ENCODE measurements at places on chromosomes 13 and 19.

DNA sequence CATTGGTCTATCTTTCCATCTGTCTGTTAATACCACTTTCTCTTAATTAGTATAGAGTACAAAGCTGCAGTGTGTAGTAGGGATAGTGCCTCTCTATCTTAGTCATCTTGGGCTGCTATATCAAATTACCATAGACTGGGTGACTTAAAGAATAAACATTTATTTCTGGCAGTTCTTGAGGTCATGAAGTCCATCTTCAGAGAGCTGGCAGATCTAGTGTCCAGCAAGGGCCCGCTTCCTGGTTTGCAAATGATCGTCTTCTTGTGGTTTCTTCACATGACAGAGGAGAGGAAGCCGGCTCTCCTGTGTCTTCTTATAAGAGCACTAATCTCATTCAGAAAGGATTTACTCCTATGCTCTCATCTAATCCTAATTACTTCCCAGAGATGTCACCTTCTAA is 6.1 kb downstream of the ZNF700 start:
- DNase-seq, result no peak

DNA sequence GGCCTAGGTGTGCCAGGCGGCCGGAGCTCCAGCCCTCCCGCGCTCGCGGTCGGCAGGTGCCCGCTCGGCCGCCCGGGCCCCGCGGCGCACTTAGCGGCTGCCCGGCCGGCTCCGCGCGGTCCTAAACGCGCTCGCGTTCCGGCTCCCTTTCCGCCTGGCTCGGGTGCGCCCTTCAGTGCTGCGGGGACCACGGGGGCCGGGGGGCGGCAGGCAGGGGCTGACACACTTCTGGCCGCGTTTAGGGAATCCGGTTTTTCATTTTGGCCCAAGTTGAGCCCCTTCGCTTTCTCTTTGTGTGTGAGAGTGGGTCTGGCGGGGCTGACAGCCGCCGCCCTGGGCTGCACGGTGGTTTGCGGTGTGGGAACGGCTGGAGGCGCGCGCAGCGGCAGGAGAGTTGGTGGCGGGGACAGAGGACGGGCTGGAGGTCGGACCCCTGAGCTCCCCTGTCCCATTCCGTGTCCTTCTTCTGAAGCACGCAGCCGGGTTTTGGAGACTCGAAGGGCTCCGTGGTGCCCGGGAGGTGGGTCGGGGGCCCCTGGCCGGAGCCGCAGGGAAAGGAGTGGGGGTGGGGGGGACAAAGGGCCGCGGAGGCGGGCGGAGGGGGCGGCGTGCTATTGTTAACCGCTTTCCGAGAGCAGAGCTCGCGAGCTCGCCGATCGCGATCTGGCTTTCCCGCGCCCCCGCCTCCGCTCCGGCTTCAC is 3.1 kb downstream of the FGF9 start:
- DNase-seq, result no peak

GRCh38 chr19:17889609-17890214 is 18.0 kb downstream of the SLC5A5 start:
- no peak for DNase-seq

DNA sequence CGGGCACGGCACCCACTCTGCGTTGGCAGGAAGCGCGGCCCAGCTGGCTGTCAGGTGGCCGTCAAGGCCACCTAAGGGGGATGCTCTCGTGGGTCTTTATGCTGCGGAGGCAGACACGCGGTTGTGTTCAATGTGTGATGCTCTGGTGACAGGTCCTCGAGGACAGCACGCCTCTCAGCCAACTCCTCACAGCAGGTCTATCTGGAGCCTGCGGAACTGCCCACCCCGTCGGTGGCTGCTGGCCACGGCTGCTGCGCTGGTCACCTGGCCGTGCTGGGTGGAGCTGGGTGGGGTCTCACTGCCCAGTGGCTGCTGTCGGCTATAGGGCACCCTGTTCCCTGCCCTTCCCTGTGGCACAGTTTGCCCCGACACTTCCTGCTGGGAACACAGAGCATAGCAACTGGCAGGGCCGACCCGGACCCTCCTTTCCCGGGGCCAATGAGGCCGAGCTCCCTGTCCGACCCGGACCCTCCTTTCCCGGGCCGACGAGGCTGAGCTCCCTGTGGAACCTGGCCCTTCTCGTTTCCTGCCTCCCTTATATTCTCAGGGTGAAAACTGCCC is 14.3 kb upstream of the F7 start:
- no peak for DNase-seq

- DNase-seq, result no peak
These were observed 343.9 kb downstream of the PCDH9 start for GRCh38 chr13:66886264-66886663.

GRCh38 chr19:48433337-48433736 is 12.4 kb upstream of the GRWD1 start:
- no peak for DNase-seq

GRCh38 chr13:72653506-72653905 is 73.9 kb downstream of the MZT1 start:
- DNase-seq, result no peak

- no peak for DNase-seq
These were observed 11.7 kb downstream of the MKNK2 start for GRCh38 chr19:2039089-2039958.

GRCh38 chr13:66312312-66313087 is 917.6 kb downstream of the PCDH9 start:
- no peak for DNase-seq

- no peak for DNase-seq
These were observed 322.3 kb downstream of the OXGR1 start for GRCh38 chr13:96672016-96672415.

- DNase-seq, result no peak
These were observed 173.7 kb upstream of the SLITRK5 start for GRCh38 chr13:87497426-87497825.

DNA sequence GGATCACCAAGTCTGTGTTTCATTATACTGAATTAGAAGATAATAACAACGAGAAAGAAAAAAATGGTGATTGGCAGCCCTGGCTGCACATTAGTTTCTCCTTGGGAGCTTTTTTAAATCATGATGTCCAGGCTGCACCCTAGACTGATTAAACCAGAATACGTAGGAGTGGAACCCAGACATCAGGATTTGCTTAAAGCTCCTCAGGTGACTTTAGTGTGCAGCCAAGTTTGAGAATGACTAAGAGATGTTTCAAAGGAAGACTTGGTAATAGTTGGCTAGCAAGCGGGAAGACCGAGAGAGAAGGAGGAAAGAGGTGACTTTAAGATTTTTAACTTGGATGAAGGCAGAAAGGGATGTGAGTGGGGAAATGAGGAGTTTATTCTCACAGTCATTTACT is 71.4 kb upstream of the SERP2 start:
- no peak for DNase-seq

- no peak for DNase-seq
These were observed 30.9 kb upstream of the CYP4F8 start for GRCh38 chr19:15584095-15584494.

DNA sequence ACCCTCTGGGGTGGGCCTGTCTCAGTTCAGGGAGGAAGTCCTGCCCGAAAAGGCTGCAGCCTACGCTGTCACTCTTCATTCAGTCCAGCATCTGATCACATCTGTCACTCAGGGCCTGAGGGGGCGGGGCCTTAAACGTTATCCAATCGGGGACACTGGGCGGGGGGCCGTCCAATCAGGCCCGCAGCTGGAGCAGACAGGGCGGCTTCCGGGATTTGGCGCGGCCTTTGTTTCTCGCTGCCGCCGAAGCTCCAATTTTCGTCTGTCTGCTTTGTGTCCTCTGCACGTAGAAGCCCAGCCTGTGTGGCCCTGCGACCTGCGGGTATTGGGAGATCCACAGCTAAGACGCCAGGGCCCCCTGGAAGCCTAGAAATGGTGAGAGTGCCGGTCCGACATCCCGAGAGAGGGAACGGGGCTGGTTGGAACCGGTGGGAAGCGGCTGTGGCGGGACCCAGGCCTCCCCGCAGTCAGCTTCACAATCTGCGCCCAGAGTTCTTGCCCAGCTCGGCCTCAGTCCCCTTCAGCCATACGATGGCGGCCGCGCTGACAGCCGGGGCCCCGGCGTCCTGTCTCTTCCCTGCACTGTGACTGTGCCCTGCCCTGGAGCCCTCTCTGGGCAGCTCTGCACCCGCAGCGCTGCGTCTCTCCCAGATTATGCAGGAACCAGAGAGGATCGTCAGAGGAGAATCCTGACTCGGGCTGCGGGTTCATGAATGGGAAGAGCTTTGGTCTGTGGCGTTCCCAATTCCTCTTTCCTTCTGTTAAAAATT is at the start of gene ZNF730:
Gene ZNF730 (plus strand): TSS at position 224 of the 770 bp plus-strand sequence. CDS start 149 bp downstream, at position 373.
- DNase-seq, result no peak

DNA sequence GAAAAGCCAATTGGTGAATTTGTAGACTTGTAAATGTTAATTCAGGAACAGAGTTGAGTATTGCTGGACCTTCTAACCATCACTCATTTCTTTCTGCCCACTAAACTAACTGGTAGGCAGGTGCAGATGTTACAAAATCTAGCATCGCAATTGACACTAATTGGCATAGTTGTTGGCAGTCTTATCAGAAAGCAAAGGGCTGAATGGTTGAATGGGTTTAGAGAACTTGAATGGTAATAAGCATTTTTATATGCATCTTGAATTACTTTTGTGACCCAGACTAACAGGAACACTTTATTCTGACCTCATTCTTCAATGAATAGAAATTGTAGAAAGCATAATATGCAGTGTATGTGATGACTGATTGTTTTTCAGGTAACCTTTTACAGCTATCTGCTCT is 189.1 kb downstream of the GGACT start:
- DNase-seq, result no peak

- DNase-seq, result no peak
These were observed 391.9 kb downstream of the COG6 start for GRCh38 chr13:40047322-40047771.

DNA sequence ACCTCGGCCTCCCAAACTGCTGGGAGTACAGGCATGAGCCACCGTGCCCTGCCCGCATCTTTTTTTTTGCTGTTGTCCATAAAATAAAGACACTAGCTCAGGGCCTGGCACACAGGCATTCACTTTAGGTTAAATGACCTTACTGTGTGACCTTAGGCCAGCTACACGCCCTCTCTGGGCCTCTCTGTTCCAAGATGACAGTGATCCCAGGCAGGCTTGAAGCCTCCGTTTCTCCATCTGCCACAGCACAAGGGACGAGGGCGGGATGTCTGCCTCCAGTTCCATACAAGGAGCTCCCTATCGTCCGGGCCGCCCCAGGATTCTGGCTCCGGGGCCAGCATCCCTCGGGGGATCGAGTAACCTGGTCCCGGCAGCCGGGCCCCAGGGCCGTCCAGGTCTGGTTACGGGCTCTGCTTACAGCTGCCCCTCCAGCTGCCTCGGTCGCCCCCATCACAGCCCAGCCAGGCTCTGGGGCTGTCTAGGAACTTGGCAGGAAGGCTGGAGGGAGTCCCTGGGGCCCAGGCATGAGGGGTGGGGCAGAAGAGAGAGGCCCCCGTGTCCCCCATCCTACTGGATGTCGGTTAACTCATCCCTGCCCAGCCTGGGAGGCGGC is 11.9 kb upstream of the SEMA6B start:
- no peak for DNase-seq

DNA sequence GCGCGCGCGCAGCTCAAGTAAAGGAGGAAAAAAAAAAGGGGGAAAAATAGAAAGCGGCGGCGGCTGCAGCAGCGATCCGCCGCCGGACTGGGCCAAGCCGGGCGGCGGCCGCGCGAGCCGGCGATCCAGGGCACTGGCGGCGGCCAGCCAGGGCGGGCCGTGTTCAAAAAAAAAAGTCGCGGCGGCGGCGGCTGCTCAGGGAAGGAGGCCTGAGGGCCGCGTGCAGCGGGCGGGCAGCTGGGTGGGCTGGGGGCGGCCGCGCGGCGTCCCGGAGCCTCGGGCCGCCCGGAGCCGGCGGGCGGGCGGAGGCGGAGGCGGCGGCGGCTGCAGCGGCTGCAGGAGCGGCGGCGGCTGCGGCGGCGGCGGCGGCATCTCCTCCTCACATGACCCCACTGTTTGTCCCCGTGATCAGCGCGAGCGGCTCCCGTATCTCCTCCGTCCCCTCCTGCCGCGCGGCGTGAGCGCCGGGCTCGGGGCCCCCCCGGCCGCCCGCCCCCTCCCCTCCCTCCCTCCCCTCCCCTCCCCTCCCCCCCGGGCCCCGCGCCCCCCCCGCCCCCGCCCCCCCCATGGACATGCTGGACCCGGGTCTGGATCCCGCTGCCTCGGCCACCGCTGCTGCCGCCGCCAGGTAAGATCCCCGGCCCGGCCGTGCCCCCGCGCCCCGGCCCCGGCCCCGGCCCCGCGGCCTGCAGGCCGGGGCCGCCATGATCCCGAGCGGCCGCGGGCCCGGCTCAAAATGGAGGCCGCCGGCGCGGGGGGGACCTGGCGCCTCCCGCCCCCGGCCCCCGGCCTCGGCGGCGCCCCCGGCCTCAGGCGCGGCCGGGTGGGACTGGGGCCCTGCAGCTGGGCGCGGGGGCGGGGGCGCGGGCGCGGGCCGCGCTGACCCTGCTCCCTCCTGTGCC is at the start of gene USF2:
Gene USF2 (plus strand): TSS at position 427 of the 902 bp plus-strand sequence. CDS start 140 bp downstream, at position 567.
- peak; percentile 58 for DNase-seq

DNA sequence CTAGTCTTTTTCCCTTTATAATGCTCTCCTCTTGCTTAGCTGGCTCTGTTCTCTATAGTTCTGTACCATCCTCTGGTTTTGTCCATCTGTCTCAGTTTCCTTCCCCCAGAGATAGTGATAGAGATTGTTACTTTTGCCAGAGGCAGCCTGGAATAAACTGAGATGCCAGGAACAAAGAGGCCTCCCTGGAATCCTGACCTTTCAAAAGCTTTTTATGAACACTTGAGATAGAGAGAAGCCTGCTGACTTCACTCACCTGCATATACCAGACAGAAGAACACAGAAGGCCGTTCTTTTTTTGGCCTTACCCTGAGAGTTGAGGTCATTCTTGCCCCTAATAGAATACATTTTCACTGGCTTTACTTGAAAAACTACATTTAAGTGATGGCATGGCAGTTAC is 150.2 kb downstream of the LHFPL6 start:
- DNase-seq, result no peak

DNA sequence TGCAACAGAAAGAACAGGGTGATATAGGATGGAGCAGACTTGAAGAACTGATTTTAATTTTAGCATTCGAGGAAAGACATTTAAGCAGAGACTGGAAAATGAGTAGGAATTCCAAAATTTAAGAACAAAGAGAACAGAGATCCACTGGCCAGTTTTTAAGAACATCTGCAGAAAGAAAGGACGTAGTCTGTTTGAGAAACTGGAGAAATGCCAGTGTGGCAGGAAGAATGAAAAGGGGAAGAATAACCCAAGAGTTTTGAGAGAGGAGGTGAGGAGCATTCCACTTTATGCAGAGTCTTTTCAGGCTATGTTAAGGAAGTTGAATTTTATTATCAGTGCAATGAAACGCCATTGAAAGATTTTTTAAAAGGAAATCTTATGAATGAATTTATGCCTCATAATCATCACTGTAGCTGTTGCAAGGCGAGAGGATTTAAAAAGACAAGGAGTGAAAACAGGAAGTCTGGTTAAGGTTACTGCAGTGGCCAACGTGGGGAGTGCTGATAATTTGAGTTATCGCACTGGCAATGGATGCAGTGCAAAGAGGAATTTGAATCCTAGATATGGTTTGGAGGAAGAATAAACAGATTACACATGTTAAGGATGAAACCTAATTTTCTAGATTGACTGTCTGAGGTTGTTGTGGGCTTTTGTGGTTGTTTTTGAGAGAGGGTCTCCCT is 253.8 kb downstream of the DACH1 start:
- no peak for DNase-seq

Measured in effector CD4-positive, alpha-beta T cell (primary cell).